ENCODE measurements at places on chromosomes 5 and 9.

DNA sequence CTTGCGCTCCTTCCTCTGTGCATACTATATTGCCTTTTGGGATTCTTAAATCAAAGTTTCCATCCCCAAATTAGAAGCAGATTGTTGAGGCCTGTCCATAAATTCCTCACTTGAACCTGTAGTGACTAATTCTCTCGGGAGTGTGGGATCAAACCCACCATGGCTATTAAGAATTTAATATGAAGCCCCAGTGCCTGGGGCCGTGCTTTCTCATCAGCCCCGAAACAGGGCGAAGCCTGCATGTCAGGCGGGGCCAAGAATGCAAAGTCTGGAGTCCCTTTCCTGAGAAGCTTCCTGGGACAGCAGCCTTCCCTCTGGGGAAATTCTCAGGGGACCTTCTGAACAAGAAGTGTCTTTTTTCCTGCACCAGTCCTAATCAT lies 29.3 kb upstream of the FAT2 start:
- DNase-seq: no peak

- DNase-seq: no peak
Observed at GRCh38 chr5:14476786-14477435, 104.7 kb upstream of the OTULINL start.

DNA sequence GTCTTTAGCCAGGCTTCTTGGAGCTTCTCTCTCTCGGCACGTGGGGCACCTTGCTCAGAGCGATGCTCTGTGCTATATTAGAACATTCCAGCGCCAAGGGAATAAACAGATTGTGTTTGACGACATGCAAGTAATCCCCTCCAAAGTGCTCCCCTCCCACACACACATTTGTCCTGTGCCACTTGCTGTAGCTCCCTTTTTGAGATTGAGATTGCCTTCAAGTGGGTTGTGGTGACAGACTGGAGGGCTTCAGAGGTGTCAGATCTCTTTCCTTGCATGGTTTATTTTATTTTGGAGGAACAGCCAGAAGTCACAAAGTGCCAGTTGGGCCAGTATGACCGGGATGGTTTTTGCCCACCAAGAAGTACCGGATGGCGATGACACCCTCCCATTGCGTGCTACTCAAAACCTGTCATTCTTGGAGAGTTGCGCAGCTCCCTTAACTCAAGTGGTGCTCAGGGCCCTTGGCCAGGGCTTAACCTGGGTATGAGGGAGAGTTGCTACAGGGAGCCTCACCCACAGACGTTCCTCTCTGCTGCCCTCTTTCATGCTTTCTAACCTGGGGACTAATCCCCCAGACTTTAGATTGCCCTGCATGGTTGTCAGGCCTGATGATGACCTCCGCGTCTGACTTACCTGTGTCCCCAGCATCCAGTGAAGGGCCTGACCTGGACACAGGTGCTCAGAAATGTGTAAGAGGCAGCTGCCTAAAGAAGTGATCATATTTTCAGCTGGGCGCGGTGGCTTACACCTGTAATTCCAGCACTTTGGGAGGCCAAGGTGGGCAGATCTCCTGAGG lies 18.8 kb upstream of the RPL26L1 start:
- no peak for DNase-seq

DNA sequence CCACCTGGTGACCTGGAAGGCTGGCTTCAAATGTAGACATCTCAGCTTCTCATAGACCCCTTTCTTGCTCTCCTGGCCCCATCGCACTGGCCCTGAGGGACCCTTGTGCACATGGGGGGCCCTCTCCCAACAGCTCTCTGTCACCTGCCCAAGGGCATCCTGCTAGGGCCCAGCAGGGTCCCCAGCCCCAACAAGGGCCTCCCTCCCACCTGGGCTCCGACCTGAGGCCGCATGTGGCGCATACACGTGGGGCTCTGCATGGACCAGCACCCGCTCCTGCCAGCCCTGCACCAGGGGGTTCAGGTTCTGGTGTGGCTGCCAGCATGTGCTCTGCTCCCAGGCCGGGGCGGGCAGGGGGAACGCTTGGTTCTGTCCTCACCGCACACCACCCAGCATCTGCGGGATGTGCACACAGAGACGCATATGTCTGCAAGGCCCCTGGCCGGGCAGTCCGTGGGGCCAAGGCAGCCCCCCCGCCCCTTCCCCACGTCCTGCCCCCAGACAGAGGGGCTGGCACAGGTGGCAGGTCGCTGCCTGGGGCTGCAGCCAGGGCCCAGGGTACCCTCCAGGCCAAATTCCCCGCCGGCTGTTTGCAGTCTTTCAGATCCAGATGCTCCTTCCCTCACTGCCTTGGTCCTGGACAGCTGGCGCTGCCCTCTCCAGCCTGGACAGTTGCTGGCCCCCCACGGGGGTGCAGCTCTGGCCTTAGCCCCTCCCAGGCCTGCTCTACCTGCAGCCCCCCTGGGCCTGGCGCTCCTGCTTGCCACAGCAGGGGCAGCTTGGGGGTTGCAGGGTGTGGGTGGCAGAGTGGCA lies 17.9 kb upstream of the NRARP start:
- DNase-seq: no peak

- no peak for DNase-seq
Observed at GRCh38 chr9:19967216-19967887, 178.5 kb upstream of the SLC24A2 start.

DNA sequence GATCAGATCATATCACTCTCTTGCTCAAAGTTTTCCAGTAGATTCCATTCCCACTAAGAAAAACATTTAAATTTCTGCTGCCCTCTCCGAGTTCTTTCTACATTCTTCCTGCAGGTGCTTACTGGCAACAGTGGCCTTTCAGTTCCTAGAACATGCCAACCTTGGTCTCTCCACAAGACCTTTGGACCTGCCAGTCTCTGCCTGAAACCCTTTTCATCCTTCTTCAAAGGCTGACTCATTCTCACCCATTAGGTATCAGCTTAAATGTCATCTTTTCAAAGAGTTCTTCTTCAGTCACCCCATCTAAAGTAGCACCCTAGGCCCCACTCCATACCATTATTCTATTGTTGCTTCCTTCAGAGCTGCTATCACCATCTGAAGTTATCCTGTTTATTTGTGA lies 21.8 kb downstream of the PPIC start:
- DNase-seq: no peak

GRCh38 chr9:131810351-131811170 lies 70.7 kb upstream of the RAPGEF1 start:
- peak; percentile 9 for DNase-seq

GRCh38 chr5:38663249-38663648 lies 106.8 kb upstream of the LIFR start:
- DNase-seq: no peak

GRCh38 chr5:81091199-81091598 lies 131.0 kb downstream of the RASGRF2 start:
- DNase-seq: no peak

DNA sequence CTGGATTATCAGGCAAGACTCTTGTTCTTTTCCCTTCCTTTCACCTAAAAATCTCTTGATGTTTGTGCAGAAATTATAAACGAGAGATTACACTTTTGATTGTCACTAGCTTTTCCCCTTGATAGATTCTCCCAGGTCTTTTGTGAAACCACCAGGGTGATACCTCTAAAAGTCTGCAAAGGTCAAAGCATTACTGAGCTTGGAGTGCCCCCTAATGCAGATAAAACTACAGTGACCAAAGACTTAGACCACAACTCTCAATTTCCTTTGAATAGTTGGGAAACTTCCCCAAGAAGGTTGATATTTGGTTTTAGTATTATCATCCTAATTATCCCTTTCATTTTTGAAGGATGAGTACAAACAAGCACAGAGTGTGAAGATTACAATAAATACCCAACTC lies 173.1 kb downstream of the CYLC2 start:
- DNase-seq: no peak

DNA sequence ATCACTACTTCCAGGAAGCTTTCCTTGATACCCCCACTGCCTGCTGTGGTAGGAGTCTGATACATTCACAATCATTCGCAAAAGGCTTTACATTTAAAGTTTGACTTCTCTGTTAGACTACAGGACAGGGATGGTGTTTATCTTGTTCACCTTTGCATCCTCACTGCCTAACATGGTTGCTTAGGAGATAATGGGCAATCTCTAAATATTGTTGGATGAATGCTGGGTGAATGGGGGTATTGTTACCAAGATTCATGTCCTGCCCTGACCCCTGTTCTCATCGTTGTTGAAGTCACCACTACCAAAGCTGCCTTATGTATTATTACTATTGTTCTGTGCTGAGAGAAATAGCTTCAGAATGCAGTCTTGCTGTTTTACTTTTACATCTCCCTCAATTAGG lies 7.7 kb upstream of the TMEFF1 start:
- DNase-seq: no peak

DNA sequence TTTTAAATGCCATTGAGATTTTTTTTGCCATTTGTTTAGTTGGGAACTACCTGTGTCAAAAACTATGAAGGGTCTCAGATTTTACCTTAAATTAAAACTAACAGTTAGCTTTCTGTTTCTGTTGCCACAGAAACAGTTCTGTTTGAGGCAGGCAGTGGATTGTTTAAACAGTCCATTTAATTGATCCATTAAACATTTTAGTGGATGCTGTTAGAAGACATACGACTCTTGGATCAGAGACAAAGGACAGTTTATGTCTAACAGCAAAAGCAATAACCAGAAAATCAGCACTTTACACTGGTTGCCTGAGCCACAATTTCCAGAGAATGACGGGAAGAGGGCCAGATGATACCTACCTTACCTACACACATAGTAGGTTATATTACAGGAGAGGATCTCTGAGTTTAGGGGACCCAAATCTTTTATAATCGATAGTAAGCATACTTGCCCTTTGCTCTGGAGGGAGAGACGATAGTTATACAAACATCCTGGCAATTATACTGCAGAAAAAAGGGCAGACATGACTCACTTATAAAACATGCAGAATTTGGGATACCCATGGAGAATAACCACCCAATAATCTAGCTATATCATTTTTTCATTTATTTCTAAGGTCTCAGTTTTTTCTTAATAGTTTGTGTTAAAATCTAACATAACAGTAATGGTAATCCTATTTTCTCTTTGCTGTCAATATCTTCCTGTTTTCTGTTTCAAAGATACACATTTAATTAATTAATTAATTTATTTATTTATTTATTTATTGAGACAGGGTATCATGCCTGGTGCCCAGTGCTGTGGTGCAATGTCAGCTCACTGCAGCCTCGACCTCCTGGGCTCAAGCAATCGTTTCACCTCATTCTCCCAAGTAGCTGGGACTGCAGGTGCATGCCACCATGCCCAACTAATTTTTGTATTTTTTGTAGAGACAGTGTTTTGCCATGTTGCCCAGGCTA lies 136.7 kb upstream of the TNFAIP8 start:
- no peak for DNase-seq

DNA sequence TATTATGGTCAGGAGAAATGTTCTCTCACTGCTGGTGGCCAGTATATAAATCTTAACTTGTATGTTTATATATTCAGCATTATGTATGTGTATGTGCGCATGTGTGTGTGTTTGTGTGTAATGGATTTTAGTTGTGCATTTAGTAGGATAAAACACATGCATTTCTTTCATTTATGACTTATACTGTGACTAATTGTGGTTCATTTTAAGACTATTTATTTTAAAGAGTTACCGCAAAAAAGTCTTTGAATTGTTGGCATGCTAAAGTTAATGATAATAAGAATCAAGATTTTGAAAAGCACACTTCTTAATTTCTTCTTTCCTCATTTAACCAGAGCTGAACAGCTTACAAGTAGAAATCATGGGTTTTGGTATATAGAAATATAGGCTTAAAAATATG lies 60.9 kb downstream of the RAI14 start:
- no peak for DNase-seq

DNA sequence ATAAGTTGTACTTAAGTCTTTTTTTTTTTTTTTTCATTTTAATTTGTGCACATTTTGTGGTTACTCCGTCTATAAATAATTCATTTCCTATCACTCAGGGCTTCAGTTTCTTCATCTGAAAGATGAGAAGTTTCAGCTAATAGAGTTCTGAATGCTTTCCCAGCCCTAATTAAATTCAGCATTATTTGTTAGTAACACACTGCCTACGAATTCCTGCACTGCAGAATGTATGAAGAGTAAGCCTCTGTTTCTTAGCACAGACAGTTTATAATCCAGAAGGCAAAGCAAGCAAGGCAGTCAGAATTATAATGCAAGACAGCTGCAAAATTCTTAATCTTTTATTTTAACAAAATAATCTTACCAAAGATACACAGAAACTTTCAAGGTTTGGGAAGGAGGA lies 138.0 kb upstream of the GHR start:
- no peak for DNase-seq

DNA sequence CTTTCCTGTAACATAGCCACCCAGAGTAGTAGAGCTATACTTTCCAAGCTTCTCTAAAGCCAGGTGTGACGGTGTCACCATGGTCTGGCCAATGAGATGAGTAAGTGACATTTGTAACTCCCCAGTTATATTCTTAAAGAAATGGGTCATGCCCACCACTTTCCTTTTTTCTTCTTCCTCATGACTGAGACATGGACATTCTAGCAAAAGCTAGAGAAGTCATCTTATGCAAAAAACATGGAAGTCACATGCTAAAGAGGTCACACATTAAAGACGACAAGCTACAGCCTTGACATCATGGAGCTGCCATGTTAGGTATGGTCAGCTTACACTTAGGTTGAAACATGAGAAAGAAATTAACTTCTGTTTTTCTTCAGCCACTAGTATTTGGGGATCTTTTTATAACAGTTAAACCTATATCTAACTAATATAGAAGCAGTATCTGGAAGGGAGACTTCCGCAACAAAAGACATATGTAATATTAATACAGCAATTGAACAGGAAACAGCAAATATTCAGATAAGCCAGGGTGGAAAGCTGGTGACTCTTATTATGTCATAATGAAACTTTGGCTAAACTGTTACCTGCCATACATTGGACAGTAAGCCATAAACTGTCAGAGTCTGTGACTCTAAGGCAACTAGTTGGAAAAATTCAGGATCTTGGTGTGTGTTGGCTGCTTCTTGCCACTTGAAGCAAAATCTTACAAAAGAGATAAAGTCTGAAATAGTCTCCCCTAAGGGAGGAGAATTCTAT lies 54.7 kb upstream of the SNX2 start:
- no peak for DNase-seq

- DNase-seq: no peak
Observed at GRCh38 chr9:68446836-68447235, 90.4 kb downstream of the PGM5 start.

GRCh38 chr5:1027631-1028441 lies 19.2 kb downstream of the NKD2 start:
- DNase-seq: no peak

GRCh38 chr9:131667576-131667975 lies 72.3 kb downstream of the RAPGEF1 start:
- no peak for DNase-seq

DNA sequence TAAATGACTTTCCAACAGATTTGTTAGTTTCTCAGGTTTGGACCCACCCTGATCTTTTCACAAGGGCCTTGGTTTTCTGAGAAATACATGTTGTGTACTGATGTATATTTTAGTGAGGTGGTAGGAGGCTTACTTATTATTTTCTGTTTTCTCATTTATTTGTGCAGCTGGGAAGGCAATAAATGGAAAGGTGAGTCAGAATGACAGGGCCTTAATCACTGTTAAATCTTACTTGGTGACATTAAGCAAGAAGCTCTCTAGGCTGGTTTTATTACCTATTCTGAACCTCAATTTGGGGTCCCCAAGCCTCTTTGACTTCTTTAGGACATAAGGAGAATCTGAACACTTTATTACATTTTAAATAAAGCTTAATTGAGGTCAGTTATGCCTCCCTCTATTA lies 214.0 kb upstream of the DAB2 start:
- DNase-seq: no peak
